ENCODE measurements at places on chromosomes 2 and 18.
A peak's percentile ranks its signal among the peaks of the same experiment; 100 is the strongest.

GRCh38 chr18:2570772-2571199 lies 519 bp downstream of the METTL4 start:
- peak; percentile 57 for DNase-seq

GRCh38 chr2:110104025-110104771 lies 11.4 kb downstream of the MALL start:
- DNase-seq: no peak

DNA sequence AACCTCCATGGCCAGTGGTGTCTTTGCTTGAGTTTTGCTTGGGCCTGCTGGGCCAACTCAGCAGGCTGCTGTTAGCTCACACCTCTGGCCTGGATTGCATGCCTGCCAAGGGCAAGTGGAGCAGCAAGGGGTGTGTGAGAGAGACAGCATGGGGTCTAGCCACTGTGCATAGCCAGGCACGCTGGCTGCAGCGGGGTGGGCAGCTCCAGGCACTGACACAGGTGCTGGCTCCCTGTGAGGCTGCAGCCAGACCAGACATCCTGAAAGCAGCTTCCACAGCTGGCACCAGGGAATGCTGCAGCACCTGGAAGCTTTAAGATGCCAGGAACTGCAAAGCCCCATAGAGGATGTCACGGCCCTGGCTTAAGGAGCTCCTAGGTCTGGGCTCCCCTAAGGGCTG lies 376.4 kb upstream of the VWC2L start:
- no peak for DNase-seq

DNA sequence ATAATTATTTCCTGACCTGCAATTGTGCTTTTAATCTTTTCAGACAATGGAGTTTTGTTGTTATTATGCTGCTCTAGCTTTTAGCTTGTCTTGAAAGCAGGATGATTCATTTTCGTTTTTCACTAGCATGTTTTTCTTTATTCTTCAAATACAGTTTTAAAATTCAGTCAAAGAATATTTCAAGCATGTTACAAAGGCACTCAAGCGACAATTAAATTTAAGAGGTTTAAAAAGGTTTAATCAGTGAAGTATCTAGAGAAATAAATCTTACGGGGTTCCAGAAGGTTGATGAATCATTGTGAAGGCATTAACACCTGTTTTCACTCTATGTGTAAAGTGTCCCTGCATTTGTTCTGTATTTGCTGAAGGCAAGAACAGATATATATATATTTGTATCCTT lies 390.7 kb upstream of the TMEFF2 start:
- no peak for DNase-seq

GRCh38 chr2:149346272-149346671 lies 15.9 kb downstream of the LYPD6 start:
- no peak for DNase-seq

DNA sequence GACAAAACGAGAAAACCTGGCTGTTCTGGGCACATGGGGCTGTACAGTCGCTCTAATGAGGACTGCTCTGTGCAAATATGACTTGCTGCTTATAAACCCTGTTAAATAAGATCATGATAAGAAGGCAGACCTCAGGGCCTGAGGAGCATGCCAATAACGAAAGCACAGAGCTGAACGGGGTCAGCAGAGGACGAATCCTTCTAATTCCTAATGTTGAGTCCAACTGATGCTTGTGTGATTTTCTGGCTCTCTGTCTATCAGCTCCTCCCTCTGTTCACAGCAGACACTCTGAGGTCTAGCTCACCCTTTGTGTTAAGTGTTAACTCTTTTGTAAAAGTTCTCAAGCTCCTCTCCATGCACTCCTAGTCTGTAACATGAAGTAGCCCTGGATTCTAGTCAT lies 167.2 kb upstream of the REV1 start:
- no peak for DNase-seq

- DNase-seq: no peak
Measured at GRCh38 chr2:69010437-69011194, 2.4 kb upstream of the ANTXR1 start.

- no peak for DNase-seq
Measured at GRCh38 chr18:23618862-23619387, 32.6 kb upstream of the NPC1 start.

DNA sequence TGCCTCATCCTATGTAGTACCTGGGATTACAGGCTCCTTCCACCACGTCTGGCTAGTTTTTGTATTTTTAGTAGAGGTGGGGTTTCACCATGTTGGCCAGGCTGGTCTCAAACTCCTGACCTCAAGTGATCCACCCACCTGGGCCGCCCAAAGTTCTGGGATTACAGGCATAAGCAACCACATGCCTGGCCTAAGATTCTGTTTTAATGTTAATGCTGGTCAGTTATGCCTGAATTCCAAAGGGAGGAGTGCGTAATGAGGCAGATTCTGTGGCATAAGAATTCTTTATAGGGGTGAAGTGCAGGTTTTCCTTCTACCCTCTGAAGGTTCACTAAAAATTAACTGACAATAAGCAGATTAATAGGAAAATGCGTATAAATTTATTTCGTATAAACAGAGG lies 1343.8 kb upstream of the LRRTM1 start:
- DNase-seq: no peak

- no peak for DNase-seq
Measured at GRCh38 chr2:66704786-66705185, 269.9 kb downstream of the MEIS1 start.

- DNase-seq: peak; percentile 57
Measured at GRCh38 chr2:86695053-86695691, 24.9 kb upstream of the RMND5A start.

GRCh38 chr18:65227970-65228369 lies 522.8 kb upstream of the CDH7 start:
- DNase-seq: no peak

- no peak for DNase-seq
Measured at GRCh38 chr2:199356412-199356811, 101.3 kb downstream of the SATB2 start.

GRCh38 chr2:223894968-223895367 lies 50.2 kb downstream of the WDFY1 start:
- DNase-seq: no peak

- DNase-seq: peak; percentile 22
Measured at GRCh38 chr2:84972207-84972783, 1.3 kb downstream of the KCMF1 start.

DNA sequence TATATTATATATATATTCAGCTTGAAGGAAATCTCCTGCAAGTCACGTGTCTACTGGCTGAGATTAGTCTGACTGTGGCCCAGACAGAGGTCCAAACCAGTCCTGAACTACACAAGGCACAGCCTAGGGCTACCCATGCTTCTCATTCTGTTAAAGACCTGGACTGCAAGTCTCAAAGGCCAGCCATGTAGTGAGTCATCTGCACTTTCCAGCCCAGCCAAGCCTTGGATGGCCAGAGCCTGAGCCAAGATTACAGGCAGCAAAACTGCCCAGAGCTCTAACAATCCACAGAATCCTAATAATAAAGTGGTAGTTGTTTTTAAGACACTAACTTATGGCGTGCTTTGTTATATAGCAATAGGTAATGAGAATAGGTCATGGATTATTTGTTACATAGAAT lies 259.6 kb downstream of the SS18 start:
- DNase-seq: peak; percentile 66

DNA sequence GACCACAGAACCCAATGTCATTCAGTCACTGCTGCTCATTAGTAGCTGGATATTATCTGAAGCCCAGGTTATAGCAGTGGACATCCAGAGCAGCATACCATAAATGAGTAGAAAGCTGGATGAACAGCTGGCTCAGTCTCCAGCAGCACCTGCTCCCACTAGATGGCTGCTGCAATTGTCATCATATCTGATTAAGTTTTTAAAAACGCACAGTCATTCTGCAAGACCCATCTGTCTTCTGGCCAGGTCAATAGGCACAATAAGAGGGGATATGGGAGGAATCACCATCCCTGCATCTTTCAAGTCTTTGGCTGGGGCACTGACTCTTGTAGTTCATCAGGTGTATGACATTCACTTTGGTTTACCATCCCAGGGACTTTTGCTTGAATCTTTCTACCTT lies 55.1 kb upstream of the XDH start:
- DNase-seq: no peak

DNA sequence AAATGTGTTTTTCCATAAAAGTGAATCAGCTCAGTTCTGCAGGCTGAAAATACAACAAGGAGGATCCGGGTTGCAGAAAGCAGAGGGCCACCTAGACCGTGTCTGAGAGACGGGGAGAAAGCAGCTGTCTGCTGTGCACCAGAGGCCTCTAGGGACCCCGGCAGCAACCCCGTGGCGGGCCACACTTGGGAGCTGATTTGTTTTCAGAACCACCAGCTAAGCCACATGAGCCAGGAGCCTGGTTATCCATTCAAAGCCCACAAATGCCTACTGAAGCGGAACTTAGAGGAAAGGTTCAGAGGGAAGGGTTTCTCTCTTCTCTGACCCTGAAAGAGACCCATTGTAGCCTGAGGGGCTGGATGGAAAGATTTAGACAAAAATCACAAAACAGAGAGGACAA lies 28.4 kb upstream of the ID2 start:
- DNase-seq: no peak

- DNase-seq: no peak
Measured at GRCh38 chr2:235492850-235493344, 946 bp upstream of the AGAP1 start.

- DNase-seq: no peak
Measured at GRCh38 chr2:11683966-11684365, 14.0 kb upstream of the NTSR2 start.

- DNase-seq: peak; percentile 22
Measured at GRCh38 chr2:121297217-121297830, 12.3 kb upstream of the TFCP2L1 start.

GRCh38 chr2:100193291-100193710 lies 50.9 kb upstream of the AFF3 start:
- DNase-seq: no peak

DNA sequence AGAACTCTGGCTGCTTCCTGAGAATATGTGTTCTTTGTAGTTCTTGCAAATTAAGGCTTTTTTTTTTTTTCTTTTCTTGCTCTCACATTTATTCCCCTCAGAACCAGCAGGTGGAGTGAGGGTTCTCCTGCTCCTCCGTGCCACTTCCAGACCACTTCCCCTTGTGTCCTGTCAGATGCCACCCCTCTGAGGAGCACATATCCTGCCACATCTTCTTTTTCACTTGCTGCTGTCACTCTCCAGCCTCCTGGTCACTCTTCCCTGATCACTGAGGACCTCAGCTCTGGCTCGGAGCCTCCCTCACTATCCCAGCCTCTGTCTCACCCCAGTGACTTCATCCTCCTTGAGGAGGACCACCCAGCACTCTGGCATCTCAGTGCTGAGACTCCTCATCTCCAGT lies 100.5 kb downstream of the TACR1 start:
- peak; percentile 10 for DNase-seq

GRCh38 chr2:176473177-176473576 lies 203.9 kb downstream of the MTX2 start:
- peak; percentile 53 for DNase-seq

All from HCEC 1CT (cell line).